ENCODE measurements at places on chromosomes 3 and 15.

DNA sequence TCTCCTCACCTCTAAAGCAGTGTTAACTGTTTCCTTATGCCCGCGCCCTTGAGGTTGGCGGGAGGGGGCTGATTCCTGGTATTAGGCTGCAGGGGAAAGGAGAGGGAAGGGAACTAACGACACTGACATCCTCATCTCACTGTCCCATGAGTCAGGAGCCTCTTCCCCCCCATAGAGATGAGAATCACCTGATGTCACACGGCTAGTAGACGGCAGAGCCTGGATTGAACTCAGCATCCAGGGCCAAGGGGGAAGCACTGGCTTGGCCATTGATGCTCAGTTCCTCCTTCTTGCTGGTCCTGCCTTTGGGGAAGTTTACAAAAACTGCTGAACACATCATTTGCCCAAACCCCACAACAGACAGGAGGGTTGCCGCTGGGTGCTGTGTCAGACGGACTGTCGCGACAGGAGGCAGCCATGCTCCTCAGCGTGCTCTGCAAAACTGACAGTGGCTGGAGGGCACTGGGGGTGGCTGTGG is 38.5 kb downstream of the IDH2 start:
- ATAC-seq = no peak

- ATAC-seq = no peak
Measured at GRCh38 chr3:149768704-149769103, 16.4 kb upstream of the COMMD2 start.

- ATAC-seq = peak; percentile 82
Measured at GRCh38 chr3:186277268-186277909, 84.6 kb downstream of the DGKG start.

DNA sequence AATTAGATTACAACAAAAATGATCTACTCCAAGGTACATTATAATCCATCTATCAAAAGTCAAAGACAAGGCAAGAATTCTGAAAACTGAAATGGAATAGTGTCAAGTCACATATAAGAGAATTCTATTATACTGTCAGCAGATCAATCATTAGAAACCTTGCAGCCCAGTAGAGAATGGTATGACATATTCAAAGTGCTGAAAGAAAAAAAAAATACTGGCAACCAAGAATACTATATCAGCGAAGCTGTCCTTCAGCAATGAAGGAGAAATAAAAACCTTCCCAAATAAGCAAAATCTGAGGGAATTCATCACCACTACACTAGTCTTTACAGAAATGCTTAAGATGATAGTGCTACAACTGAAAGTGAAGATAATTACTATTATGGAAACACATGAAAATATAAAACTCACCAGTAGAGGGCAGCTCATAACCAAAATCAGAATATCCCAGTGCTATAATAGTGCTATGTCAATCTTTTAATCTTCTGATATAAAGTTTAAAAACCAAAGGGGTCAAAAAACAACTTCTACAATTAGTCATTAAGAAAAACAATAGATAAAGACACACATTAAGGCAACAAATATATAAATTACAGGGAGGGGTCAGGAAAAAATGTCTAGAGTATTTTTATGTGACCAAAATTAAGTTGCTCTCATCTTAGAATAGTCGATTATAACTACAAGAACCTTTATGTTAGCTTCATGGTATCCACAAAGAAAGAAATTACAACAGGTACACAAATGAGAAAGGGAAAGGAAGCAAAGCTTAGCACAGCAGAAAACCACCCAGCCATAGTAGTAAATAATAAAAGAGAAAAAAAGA is 190.7 kb upstream of the CNTN6 start:
- ATAC-seq = 0 out of 3 replicates have a peak, but pooled peaks have one; percentile 36

GRCh38 chr15:86556396-86557017 is 476.8 kb downstream of the AGBL1 start:
- ATAC-seq = no peak

DNA sequence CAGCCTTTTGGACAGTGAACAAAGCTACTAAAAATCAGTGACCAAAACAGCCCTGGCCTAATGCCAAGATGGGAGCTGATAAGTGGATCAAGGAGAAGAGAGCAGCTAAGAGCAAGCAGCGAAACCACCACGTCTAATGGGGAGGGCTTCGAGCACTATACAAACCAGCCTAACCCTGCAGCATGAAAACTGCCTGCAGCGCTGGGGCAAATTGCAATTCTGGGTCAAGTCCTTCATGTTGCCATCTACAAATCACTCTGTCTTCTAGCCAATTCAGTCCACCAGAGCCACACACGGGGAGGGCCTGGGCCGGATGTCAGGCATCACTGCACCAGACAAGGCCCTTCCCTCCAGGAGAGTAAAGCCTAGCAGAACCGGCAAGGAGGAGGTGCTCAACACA is 30.5 kb upstream of the SPATA12 start:
- peak; percentile 28 for ATAC-seq

DNA sequence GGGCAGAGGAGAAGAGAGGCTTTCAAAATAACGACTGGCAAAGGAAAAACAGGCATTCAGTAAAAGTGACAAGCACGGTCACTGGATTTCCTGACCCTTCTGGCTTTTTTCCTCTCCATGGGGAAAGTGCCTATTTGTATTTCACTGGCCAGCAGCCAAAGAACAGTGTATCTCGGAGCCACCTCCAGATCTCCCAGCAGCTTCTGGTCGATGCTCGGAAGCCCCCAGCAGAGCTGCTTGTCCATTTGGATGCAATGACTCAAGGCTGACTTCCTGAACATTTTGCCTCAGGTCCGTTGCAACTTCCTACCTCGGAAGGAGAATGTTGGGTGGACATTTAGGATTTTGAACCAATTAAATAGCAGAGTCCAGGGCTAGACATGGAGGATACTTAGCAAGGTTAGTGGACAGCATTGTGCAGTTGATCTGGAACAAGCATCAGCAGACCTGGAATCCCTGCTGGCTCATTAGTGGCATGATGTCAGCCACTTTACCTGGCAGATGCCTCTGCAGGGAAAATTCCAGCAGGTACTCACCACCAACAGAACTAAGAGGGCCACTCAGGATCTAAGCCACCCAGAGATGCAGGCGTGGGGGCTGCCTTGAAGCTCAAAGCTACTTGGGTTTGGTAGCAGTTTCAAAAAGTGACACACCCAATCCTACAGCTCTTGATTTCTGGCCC is 1.1 kb downstream of the FAM107A start:
- peak; percentile 24 for ATAC-seq

GRCh38 chr3:128352326-128352725 is 114.4 kb downstream of the DNAJB8 start:
- no peak for ATAC-seq

GRCh38 chr3:134709561-134710312 is 58.9 kb upstream of the KY start:
- peak; percentile 72 for ATAC-seq

- no peak for ATAC-seq
Measured at GRCh38 chr3:58556761-58557221, 19.8 kb upstream of the ACOX2 start.

- peak; percentile 83 for ATAC-seq
Measured at GRCh38 chr3:88031642-88032077, 27.1 kb downstream of the CGGBP1 start.

DNA sequence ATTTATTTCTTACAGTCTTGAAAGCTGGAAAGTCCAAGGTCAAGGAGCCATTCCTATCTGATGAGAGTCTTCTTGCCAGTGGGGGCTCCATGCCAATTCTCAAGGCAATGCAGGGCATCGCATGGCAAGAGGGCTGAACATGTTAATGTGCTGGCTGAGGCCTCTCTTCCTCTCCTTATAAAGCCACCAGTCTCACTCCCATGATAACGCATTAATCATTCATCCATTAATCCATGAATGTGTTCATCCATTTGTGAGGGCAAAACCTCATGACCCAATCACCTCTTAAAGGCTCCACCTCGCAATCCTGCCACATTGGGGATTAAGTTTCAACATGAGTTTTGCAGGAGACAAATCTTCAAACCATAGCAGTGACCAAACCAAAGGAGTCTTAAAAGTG is 118.3 kb downstream of the PROS1 start:
- ATAC-seq = no peak

DNA sequence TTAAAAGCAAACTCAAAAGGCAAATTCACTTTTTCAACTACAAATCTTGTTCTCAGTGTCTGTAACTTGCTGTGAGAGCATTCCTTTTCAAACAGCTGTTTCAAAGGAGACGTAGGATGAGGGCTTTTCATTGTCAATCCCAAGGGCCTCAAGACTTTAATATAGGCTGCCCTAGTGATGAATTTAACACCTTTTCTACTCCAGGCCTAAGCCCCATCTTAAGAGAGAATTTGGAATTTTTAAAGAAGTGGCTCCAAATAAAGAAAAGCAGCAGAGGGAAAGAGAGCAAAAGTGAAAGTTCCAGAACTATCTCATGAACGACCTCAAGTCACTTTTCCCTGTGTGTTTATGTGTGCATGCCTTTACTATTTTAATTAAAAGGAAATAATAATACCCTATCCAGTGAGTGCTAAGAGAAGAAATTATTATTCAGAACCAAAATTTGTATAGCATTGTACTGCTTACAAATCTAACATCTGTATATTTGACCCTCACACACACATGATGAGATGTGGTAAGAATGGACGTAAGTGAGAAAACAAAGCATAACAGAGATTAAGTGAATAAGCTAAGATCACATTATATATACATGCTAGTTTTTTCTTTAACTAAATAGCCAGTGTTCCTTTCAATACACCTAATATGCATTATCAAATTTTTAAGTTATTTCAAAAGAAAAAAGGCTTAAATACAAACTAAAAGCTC is 196.4 kb downstream of the VGLL3 start:
- ATAC-seq = peak; percentile 20

GRCh38 chr15:90591524-90591923 is 61.8 kb downstream of the CRTC3 start:
- no peak for ATAC-seq

DNA sequence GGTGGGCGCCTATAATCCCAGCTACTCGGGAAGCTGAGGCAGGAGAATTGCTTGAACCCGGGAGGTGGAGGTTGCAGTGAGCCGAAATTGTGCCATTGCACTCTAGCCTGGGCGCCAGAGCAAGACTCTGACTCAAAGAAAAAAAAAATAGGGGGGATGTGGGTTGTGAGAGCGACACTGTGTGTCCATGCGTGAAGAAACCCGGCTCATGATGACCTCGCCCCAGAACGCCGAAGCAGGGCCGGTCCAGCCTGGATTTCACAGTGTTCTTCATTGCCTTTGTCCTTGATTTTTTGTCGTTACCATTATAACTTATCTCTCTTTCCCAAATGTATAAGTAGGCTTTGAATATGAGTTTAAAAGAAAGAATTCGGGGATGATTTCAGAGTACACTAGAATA is 128.7 kb downstream of the PGPEP1L start:
- ATAC-seq = no peak

DNA sequence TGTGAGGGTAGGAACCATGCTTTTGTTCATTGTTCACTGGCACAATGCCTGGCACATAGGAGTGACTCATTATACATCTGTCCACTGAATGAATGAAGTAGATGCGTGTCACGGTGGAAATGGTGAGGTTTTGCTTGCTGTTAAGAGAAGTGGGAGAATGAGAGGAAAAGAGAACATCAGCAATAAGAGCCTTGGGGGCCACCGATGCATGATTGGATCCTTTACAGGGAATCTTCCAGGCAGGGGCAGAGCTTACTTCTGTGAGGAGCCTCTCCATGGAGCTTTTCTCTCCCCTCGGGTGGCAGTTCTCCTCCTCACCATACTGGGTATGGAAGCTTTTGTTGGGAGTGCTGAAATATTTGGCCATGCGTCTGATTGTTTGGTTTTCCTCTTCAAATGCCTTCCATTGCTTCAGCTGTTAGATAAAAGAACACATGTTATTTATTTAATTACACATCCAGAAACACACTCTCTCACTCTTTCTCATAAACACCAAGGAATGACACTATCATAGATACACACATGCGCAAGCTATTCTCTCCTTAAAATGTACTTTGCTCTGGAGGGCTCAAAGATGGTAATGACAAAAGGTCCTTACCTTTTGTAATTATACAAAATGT is 78.9 kb upstream of the GSK3B start:
- ATAC-seq = no peak

GRCh38 chr3:88410259-88410658 is 260.5 kb downstream of the C3orf38 start:
- ATAC-seq = no peak

DNA sequence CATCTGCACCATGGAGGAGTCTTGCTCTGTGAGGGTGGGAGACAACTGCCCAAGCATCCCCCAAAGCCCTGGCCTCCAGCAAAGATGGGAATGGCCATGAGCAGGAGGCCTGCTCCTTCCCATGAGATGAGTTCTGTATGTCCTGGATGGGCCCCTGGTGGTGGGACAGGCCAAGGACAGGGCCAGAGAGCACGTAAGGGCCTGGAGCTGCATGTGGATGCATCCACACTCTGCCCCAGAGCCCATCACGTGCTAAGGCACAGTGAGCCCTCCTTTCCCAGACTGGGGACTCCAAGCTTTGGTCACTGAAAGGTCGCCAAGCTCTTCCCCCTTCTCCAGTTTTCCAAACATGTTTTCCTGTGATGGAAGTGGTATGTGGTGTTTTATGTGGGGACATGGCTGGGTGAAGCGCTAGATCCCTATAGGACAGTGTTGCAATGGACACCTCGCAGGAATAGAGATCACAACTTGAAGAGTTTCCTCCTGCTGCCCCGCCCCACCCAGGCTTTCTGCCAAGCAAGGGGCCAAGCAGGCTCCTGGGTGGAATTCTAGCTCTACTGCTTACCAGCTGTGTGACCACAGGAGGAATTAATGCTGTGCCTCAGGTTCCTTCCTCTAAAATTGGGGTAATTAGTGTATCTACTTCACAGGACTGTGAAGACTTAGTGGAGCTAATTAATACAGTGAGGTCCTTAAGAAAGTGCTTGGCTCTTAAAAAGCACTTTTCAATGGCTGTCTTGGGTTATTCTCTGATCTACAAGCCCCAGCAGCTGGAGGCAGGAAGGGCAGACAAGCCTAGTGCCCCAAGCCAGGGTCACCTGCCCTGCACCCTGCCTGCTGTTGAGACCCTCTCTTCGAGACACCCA is 106.4 kb upstream of the RPL32 start:
- peak; percentile 62 for ATAC-seq

- no peak for ATAC-seq
Measured at GRCh38 chr3:123156276-123156995, 45.3 kb upstream of the SEC22A start.

- peak; percentile 98 for ATAC-seq
Measured at GRCh38 chr3:143847787-143848631, at the start of gene SLC9A9. Gene SLC9A9 (minus strand): TSS chr3:143848468. CDS start chr3:143848322, 146 bp downstream.

- ATAC-seq = no peak
Measured at GRCh38 chr15:39456582-39457330, 124.1 kb upstream of the THBS1 start.

DNA sequence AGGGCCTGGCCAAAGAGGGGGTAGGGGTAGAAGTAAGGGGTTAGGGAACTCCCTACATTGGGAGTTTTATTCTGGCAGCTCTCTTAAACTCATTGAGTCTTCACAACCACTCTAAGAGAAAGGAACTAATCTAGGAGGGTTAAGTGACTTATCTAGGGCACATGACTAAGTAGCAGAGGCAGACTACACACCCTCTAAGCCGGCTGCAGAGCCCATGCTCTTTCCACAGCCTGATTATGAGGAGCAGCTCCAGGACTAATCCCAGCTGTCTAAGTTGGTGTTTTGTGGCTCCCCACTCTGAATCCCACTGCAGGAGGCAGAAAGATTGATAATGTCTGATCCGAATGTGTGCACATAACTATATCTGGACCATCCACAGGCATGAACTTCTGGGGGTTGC is 374.6 kb downstream of the EPHB1 start:
- ATAC-seq = no peak
